Osteocyte (in vitro differentiated cells): ENCODE measurements at places on chromosomes 13 and 19. TPM values are rescaled to one million over a fixed set of nuclear protein-coding genes. Genes with fewer than 3 reads are reported as not detected.

DNA sequence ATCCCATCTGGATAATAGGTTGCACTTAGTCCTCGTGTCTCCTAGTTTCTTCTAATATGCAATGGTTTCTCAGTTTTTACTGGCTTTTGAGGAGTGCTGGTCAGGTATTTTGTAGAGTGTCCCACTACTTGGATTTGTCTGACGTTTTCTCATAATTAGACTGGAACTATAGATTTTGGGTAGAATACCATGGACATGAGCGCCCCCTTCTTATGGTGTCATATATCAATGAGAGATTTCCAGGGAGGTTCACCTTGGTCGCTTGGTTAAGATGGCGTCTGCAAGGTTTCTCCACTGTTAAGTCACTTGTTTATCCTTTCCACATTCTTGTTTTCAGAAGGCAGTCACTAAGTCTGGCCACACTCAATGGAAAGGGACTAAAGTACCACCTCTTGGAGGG lies 6.7 kb downstream of the SOHLH2 start:
- no peak for DNase-seq
- no peak overlapping the region for H3K4me3 ChIP-seq
- H3K36me3 ChIP-seq: no peaks in the 10 kb centered on the region
- H3K27ac ChIP-seq: no peak overlapping the region

- no peaks in the 10 kb centered on the region for H3K27me3 ChIP-seq
- no peaks in the 10 kb centered on the region for H3K36me3 ChIP-seq
- DNase-seq: no peak
- H3K4me1 ChIP-seq: peaks cover 33% of the 10 kb centered on the region
Measured at GRCh38 chr13:30030141-30030750, 179.8 kb upstream of the UBL3 start.

KLK4 gene
- not detected in 2 replicates for total RNA-seq

DNA sequence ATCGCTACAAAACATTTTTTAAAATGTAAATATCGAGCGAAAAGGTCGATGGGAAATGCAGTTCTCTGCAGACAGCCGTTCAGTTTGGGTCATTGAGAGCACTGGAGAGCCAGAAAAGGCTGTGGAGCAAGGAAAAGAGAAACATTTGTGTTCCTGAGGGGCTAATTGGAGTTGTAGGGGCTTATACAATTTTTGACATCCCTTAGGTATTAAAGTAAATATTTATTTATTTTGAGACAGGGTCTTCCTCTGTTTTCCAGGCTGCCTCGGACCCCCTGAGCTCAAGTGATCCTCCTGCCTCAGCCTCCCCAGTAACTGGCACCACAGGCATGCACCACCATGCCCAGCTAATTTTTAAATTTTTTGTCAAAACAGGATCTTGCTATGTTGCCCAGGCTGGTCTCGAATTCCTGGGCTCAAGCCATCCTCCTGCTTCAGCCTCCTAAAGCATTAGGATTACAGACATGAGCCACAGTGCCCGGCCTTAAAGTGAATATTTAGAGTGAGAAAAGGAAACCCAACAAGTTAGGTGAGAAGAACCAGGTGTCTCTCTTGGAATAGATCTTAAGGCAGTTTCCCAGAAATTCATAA lies 825 bp upstream of the YIF1B start:
- DNase-seq: no peak
- H3K4me1 ChIP-seq: peaks cover 41% of the 10 kb centered on the region
- H3K27ac ChIP-seq: peak overlapping the region; percentile 91
- no peaks in the 10 kb centered on the region for H3K36me3 ChIP-seq
- no peaks in the 10 kb centered on the region for H3K27me3 ChIP-seq

PDX1 gene
- not detected in 2 replicates for total RNA-seq

- H3K4me3 ChIP-seq: no peak overlapping the region
- no peaks in the 10 kb centered on the region for H3K36me3 ChIP-seq
- peaks cover 6% of the 10 kb centered on the region for H3K27me3 ChIP-seq
- H3K27ac ChIP-seq: no peak overlapping the region
- no peak for DNase-seq
- peaks cover 5% of the 10 kb centered on the region for H3K4me1 ChIP-seq
Measured at GRCh38 chr13:113742445-113743120, 16.4 kb upstream of the TMEM255B start.

- no peaks in the 10 kb centered on the region for H3K27me3 ChIP-seq
- H3K4me3 ChIP-seq: no peak overlapping the region
- no peaks in the 10 kb centered on the region for H3K36me3 ChIP-seq
- no peak overlapping the region for H3K27ac ChIP-seq
Measured at GRCh38 chr13:104534847-104535246, 1468.6 kb upstream of the SLC10A2 start.

TRAPPC6A gene
- total RNA-seq: 29.4 and 31.5 TPM in 2 replicates

DNA sequence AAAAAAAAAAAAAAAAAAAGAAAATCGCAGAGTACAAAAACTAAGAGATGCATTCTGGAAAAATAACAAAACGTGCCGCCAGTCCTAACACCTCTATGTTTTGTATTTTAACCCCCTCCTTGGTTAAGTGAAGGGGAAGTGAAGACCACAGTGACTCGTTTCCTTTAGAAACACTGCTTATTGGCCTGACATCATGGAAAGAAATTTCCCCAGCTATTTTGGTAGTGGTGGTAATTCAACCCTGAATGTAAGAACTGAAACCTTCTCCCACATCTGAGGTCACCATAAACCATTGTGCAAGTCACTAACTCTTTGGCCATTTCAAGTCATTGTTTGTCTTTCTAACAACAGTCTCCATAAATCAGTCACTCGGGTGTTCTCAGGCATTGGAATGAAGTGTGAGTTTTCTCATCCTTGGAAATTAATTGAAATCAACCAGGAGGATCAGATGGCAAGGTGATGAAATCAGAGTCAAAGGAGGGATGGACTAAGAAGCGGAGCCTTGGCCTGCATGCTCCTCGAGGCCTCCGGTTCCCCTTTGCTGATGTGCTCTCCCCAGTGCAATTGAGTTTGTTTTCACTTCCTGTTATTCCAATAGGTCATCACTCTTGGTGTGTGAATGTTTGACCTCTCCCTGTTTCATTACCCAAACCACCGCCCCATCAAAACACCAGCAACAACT lies 443.9 kb downstream of the FGF9 start:
- no peaks in the 10 kb centered on the region for H3K27me3 ChIP-seq
- H3K27ac ChIP-seq: no peak overlapping the region
- no peaks in the 10 kb centered on the region for H3K36me3 ChIP-seq
- H3K4me3 ChIP-seq: no peak overlapping the region

DNA sequence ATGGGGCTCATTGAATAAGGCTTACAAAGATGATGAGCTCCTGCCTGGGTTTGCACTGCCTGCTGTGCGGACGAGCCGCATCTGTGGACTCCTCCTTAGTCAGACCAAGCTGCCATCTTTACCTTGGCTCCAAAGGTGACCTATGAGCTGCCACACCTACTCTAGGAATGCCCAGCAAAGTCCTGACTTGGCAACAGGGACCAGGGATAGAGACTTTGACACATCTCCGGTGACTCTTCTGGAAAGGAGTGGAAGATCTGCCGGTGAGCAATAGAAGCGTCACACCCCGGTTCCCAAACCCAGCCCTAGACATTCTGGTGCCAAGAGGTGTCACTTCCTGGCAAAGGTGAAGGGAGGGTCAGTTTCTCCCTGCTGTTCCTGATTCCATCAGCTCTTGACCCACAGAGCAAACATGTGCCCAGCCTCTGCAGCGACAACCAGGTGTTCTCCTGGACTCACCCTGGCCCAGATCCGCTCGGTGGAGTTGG lies 50.2 kb upstream of the GTF3A start:
- peaks cover 43% of the 10 kb centered on the region for H3K27me3 ChIP-seq
- peaks cover 3% of the 10 kb centered on the region for H3K4me1 ChIP-seq
- no peak overlapping the region for H3K4me3 ChIP-seq
- no peaks in the 10 kb centered on the region for H3K36me3 ChIP-seq
- no peak for DNase-seq

FXYD1 gene
- 0.86 TPM in 1 of 2 replicates, not detected in the other for total RNA-seq

DNA sequence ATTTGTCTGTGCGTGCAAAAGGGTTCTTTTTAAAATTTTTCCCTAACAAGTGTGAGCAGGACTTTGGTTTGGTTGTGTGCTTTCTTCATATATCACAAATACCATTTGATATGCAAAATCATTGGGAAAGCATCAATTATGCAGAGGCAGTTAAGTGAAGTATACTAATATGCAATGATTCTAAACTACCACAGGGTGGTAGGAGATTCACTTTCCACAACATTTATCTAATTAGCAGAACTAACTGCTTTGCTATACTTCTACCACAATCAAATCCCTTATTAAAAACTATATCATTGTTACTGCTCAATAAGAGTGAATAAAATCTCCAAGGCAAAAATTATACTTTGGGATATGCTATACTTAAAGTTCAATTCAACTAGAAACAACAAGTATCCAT lies 2738.9 kb upstream of the PCDH20 start:
- no peaks in the 10 kb centered on the region for H3K27me3 ChIP-seq
- DNase-seq: no peak
- no peaks in the 10 kb centered on the region for H3K36me3 ChIP-seq
- peaks cover 7% of the 10 kb centered on the region for H3K4me1 ChIP-seq

DNA sequence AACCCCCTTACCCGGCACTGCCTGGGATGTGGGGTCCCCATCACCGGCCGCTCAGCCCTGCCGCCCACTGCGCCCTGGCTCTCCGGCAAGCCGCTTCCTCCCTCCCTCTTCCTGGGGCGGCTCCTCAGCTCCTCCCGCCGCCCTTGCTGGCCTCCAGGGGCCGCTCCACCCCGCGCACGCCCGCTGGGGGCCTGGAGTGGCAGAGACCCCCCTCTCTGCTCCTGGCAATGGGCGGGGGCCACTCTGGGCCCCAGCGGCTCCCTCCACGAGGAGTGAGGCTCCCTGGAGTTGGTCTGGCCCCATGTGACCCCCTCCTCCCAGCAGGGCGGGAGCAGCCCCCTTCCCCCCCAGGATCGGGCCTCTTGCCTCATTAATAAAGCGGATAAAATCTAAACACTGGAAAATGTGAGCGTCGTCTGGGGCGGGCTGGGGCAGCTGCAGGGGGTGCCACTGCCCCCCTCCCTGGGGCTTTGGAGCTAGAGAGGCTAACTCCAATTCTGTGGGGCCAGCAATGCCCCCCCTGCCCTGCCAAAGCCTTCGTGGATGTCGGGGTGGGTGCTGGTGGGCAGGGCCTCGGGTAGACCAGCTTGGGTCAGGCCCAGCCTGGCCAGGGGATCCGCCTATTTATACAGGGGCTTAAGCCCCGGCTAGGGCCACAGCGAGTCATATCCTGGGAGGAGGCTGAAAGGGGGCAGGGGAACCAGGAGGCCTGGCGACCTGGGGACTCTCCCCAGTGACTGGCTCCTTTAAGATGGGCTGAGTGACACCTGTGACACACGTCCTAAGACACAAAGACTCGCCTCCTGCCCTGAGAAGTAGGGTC lies at the start of gene PTGER1:
Gene PTGER1, minus strand, starts transcription at position 104 of the 823 bp plus-strand sequence. CDS start 1,034 bp downstream, outside the sequence.
- DNase-seq: no peak
- H3K4me1 ChIP-seq: peaks cover 39% of the 10 kb centered on the region
- H3K27me3 ChIP-seq: no peaks in the 10 kb centered on the region
- peaks cover 11% of the 10 kb centered on the region for H3K36me3 ChIP-seq
- peak within 1 kb of the TSS; percentile 87 for H3K27ac ChIP-seq

SLC7A9 gene
- total RNA-seq: 0.37 and 0.78 TPM in 2 replicates

DNA sequence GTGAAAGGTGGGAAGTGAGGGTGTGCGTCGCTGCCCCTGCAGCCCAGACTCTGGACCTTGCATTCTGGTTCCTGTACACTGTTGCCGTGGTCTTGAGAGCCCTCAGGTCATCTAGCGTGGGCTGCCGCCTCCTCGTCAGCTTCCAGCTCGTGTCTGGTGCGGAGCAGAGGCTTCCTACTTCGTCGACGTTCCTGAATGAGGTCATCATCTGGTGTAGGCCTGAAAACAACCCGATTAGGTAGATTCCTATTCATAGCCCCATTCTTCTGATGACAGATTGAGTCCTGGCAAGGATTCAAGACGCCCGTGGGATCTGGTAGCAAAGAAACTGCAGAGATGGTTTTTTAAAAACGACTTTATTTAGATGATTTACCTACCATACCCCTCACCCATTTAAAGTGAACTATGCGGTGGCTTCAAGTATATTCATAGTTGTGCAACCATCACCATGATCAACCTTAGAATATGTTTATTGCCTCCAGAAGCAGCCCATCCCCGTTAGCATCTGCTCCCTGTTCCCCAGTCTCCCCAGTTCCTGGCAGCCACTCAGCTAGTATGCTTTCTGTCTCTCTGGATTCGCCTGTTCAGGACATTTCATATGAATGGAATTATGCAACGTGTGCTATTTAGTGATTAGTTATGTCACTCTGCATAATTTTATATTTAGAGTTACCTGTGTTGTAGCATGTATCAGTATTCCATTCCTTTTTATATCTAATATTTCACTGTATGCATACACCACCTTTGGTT lies 13.8 kb downstream of the NAXD start:
- H3K27me3 ChIP-seq: no peaks in the 10 kb centered on the region
- DNase-seq: no peak
- peaks cover 24% of the 10 kb centered on the region for H3K4me1 ChIP-seq

MAP2K2 gene
- 174 and 182 TPM in 2 replicates for total RNA-seq

DNA sequence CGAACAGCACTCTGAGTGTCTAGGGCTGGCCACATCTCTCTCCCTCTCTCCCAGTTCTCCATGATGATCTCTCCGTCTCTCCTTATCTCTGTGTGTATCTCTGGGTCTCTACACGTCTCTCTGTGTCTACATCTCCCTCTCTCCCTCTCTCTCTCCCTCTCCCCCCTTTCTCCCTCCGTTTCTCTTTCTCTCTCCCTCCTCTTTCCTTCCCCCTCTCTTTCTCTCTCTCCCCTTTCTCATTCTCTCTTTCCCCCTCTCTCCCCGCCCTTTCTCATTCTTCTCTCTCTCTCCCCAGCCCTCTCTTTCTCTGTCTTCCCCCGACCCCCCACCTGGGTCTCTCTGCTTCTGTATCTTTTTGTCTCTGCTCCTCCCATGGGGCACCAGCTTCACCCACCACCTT lies 21.3 kb upstream of the TNFAIP8L1 start:
- H3K4me3 ChIP-seq: no peak overlapping the region
- H3K36me3 ChIP-seq: peaks cover 1% of the 10 kb centered on the region
- H3K27me3 ChIP-seq: peaks cover 17% of the 10 kb centered on the region
- no peak overlapping the region for H3K27ac ChIP-seq
- no peaks in the 10 kb centered on the region for H3K4me1 ChIP-seq

DNA sequence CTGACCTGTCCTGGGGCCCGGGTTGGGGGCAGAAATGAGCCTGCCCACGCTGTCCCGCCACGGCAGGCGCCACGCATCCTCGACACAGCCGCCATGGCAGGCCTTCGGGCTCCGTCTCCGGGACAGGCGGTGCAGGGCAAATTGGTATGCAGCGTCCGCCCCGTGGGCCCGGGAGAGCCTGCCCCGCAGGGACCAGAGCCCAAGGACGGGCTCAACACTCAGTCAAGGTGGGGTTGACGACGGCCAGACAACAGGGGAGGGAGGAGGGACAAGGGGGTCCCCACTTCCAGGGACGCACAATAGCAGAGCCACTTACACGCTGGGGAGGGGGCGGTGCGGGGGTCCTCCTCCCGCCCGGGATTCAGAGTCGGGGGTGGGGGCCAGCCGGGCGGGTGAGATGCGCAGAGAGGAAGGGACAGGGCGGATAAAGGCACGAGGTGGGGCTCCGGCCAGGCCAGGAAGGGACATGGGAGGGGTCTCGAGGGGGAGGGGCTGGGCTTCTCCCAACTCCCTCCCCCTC lies 1.2 kb downstream of the CTXN1 start:
- no peaks in the 10 kb centered on the region for H3K27me3 ChIP-seq
- no peak for DNase-seq
- H3K36me3 ChIP-seq: peaks cover 5% of the 10 kb centered on the region
- H3K4me1 ChIP-seq: peaks cover 48% of the 10 kb centered on the region
